ENCODE measurements at places on chromosomes 4 and X. TPM values are rescaled to one million over a fixed set of nuclear protein-coding genes. Genes with fewer than 3 reads are reported as not detected.

Gene FOXR2
- not detected for total RNA-seq

Gene COL4A6
- total RNA-seq: 8.1 TPM

Gene DCX
- total RNA-seq: not detected

DNA sequence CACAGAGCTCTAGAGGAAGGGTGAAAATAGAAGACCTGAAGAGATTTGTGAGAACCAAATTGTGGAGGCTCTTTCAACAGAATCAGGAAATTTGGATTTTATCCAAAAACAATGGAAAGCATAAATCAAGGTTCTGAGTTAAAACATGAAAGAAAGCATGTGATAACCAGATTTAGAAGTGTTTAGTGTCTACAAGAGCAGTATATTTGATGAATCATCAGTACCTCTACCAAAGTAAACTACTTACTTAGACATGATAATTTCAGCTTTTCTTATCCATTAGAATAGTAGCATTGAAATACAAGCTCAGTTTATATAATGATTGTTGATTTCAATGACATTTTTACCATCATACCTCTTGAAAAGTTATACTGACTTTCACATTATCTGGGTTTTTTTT, 25.9 kb upstream of the INTU start:
- no peak for DNase-seq

Data from glomerular endothelial cell (primary cell).